Activated T-cell treated with anti-CD3 and anti-CD28 coated beads for 1 hour (primary cell): ENCODE measurements at places on chromosomes 2 and 18.

DNA sequence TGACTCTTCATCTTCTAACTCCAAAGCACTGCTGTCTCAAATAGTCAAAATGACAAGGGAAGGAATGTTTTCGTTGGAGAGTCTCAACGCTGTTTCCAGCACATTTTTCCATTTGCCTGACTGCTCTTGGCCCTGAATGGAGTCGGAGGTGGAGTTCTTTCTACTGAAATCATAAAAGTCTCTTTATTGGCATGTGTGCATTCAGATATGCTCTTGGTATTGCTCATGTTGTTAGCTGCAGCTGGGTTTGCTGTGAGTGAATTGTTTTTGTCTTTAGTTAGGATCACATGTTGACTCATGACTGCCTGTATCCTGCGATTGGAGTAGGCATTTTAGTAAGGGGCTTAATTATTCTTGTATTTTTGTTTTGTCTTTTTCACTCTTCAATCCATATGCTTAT, 16.8 kb downstream of the TMEM17 start:
- no peak for DNase-seq

DNA sequence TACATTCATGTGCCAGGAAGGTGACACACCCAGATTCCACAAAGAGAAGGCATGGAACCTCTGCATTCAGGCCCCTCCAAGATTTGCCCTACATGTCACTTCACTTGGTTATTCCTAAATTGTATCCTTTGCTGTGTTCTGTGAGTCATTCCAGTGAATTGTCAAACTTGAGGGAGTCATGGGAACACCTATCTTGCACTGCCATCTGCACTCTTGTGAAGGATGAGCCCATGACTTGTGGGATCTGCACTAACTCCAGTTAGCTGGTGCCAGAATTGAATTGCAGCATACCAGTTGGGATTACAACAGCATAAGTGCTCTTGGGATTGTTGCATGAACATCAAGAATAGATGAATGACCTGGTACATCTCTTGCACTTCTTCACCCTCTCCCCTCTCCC, 1288.0 kb upstream of the ZEB2 start:
- no peak for DNase-seq

DNA sequence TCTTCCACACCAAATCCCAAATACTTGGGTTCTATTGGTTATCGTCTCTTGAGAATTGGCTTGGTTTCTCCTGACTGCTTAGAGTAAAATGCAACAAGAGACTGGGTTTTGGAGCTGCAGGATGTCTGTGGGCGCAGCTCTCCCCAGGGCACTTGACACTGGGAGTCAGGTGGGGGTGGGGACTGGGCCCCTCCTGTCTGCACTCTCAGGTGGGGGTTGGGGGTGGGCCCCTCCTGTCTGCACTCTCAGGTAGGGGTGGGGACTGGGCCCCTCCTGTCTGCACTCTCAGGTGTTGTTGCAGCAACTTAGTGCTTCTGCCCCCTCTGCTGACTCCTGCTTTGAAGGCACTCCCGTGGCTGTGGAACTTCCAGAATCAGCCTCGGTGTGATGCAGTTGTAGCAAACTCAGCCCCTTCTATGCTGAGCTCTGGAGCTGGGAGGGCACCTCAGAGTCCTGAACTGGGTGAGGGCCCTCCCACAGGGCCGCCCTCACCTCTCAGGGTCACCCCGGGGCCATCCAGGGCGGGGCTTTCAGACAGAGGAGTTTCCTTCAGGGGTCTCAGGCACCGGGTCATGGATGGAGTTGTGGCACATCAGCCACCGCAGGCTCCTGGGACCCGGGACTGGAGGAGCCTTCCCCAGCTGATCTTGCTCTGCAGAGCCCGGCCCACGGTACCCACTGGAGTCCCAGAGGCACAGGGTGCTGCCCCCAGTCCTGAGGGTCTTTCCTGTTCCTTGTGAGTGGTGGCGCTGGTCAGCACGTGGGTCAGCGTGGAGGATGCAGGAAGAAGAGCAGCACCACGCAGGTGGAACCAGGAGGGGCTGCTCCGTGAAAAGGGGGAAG, 22.9 kb upstream of the CIDEA start:
- DNase-seq = no peak

- no peak for DNase-seq
These were observed 103.7 kb downstream of the SLC4A3 start for GRCh38 chr2:219731173-219731572.

DNA sequence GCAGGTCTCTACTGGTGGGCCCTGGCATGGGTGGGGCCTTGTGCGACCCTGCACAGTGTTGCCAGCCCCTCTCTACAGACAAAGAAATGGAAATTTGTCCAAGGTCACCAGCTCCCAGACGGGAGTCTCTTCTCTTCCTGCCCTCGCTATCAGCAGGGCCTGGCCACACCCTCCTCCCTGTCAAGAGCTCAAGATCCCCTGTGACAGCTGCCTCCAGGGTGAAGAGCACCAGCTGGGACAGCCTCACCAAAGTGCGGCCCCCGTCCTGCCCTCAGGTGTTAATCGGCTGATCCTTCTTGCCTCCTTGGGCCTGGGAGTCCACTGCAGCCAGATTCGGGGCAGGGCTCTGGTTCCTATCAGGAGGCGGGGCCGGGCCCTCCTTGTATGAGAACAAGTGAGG, 259.1 kb downstream of the TWIST2 start:
- DNase-seq = no peak

DNA sequence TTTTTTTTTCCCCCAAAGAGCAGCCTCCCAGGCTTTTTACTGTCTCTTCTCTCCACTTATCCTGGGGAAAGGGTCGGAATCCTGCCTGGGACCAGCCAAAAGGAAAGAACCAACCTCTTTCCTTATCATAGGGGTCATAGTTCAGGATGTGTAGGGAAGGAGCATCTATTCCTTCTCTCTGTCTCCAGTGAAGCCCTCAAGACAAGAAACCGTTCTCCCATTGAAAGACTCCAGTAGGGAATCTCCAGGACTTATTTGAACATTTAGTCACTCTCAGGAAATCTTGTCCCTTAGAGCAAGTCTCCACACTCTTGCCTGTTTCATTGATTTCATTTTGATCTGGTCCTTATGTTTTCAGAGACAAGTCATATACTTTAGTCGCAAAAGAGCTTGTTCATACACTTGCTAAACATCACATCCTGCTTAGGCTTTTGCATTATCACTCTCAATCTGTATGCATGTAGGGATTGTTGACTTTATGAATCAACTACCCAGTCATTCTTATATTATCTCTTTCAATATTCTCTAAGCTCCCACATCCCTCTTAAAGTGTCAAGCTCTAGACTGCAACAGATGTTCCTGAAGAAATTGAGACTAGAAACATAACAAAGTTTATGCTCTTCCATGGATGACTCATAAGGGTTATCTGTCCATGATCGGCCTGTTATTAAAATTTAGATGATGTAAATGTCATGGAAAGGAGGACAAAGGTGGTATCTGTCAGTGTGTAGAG, 116.2 kb upstream of the ST6GAL2 start:
- DNase-seq = no peak

DNA sequence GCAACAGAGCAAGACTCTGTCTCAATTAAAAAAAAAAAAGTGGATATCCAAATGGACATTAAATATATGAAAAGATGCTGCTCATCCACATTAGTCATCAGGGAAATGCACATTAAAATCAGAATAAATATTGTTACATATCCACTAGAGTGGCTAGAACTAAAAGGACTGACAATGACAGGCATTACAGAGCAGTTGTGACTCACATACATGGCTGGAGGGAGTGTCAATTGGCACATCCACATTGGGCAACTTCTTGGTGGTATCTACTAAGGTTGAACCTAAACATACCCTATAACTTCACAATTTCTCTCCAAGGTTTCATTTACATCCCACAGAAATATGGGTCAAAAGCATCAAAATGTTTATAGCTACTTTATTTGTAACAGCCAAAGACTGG, 14.0 kb upstream of the DNER start:
- no peak for DNase-seq

DNA sequence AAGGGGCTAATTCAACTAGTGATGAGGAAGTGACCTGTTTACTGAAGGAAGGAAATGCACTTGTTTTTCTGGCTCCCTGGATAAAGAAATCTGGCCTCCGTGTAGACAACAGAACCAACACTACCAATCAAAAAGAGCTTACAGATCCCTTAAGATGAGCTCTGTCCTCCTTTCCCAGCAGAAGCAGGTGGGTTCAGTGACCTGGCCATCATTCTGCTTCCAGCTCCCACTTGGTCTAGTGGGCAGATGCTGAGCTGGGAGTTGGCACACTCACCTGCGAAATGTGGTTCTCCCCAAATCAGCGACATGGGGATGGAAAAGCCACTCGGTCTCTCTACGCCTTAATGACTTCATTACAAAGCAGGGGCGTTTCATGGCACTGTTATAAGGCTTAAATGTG, 132.6 kb downstream of the AFF3 start:
- DNase-seq = no peak

DNA sequence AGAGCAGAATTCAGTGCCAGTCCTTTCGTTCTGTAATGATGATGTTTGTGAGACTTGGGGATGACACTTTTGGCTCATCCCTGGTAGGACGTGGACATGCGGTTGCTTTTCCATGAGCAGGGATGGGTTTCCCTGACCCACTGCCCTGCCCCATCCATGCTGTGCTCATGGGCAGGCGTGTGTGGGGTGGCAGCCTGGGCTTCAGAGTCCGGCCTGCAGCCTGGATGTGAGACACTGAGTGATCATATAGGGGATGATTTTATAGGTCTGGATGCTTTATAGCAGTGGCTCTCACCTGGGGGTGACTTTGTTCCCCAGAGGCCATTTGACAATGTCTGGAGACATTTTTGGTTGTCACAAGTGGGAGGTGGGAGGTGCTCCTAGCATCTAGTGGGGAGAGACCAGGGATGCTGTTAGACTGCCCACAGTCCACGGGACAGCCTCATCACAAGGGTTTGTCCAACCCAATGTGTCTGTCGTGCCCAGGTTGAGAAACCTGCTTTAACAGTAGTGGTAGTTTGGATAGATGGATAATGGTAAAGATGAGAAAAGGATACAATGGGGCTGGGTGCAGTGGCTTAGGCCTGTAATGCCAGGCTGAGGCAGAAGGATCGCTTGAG, 38.9 kb downstream of the LDLRAD4 start:
- no peak for DNase-seq
